ENCODE measurements at places on chromosomes 1 and 21.

DNA sequence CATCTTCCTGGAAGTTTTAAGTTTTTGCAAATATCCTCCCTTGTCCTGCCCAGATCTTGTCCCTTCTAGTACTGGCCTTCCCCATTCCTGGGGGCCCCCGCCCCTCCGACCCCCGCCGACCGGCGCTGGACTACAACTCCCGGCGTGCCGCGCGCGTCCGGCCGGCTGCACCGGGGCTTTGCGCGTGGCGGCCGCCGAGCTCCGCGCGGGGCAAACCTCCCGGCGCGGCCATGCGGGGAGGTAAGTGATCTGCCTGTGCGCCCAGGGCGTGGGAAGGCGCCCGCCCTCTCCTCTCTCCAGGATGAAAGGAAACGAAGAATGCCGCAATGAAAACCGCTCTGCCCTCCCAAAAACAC is 3.2 kb upstream of the SAMD13 start:
- peak; percentile 52 for DNase-seq

GRCh38 chr1:2908561-2908960 is 107.1 kb upstream of the TTC34 start:
- no peak for DNase-seq

DNA sequence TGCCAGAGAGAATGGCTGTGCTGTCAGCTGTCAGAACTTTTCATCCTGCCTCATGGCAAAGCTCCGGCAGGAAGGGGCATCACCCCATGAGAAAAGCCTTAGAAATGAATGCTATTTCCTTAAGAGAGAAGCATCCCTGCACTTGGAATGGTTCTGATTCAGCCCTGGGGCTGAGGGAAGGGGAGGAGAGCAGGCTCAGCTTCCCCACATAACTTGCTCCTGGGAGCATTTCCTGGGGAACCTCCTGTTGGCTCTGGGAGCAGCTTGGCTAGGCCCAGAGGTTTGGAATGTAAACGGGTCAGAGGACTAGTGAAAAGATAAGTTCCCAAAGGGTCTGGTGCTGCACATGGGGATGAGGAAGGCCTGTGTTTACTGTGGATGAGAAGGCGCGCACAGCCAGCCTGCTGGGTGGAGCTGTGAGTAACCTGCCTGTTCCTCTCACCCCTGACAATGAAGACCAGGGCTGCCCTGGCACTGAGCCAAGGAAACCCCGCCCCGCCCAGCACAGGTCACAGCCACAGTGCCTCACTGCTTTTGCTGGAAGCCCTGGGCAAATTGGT is 5.0 kb downstream of the PRELP start:
- no peak for DNase-seq

DNA sequence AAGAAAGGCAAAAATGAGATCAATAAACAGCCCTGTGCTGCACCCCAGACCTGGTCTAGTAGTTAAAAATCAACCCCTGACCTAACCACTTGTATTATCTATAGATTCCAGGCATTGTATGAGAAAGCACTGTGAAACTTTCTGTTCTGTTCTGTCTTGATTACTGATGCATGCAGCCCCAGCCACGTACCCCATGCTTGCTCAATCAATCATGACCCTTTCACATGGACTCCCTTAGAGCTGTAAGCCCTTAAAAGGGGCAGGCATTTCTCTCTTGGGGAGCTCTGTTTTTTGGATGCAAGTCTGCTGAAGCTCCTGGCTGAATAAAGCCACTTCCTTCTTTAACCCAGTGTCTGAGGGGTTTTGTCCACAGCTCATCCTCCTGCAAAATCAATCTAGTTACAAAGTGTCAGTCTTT is 24.2 kb upstream of the CD34 start:
- no peak for DNase-seq

DNA sequence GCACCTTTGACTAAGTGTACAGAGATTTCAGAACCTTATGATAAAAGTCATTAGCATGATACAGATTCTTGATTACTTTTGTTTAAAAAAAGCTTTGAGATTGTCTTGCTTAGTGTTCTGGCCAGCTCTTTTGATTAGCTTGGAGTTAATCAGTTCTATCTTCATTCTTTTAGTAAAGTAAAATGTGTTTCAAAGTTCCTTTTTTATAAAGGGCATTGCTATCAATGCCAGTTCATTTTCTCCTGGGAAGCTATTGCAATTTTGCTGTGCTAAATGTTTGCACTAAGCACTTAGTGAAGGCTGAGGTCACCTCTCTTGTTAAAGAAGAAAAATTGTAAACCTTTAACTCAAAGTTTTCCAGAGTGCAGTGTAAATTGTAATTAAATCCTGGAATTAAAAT is 946.7 kb upstream of the TMPRSS15 start:
- no peak for DNase-seq

DNA sequence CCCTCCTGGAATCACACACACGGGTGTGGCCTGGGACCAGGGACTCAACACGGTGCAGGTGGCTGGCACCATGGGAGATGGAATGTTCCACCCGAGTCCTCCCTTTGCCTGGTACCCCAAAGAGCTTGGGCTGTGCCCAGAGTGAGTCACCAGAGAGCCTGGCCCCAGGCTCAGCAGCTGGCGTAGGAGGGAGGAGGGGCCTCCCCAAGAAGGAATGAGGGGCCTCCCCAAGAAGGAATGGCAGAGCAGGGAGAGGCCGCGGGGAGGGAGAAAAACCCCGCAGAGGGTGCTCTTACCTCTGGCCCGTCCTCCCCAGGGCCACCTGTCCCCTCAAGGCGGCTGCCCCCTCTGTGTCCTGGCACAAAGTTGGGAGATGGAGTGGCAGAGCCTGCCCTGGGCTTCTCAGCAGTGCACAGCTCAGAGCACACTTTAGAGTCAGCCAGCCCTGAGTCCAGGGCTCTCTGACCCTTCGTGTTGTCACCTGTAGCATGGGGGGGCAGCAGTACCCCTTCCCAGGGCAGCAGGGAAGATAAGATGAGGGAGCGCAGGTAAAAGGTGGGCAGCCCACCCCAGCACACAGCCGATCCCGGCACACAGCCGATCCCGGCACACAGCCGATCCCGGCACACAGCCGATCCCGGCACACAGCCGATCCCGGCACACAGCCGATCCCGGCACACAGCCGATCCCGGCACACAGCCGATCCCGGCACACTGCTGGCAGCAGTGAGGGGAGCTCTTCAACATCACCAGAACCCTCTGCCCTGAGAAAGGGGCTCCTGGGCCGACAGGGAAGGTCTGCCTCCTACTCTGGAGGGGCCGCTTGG is 20.2 kb upstream of the KCNAB2 start:
- DNase-seq = no peak

DNA sequence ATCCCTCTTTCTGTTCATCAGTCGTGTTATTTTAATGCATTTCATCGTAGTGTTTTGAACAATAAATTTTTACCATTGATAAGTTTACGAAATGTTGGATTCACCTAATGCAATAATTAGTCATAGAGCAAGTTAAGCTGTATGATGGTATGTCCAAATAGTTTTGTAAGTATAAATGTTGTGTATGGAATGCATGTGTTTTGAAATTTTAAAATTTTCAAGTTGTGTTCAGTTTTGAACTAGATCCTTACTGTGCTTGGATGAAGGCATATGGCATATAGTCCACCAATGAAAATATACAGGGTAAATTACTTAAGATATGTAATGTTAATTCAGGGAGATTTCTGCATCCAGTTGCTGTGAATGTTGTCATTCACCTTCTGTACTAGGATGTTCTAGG is 2.3 kb downstream of the ZMYM4 start:
- DNase-seq = no peak

DNA sequence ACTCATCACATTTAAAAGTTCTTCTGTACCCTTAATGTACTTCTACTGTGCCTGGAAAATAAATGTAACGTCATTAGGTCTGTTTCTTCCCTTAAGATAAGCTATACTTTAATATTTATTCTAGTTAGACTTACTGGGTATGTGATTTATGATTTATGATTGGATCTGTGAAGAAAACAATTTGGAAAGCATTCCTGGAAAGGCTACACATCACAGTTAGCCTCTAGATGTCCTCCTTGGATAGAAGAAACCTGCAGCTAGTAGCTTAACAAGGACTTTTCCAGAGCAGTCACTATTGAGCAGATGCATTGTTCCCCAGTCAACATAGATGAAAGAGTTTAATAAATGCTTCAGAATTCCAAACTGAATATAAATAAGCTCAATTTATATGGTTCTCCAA is 22.2 kb upstream of the ABL2 start:
- DNase-seq = no peak

GRCh38 chr1:230430499-230430898 is 4.4 kb upstream of the PGBD5 start:
- no peak for DNase-seq

- no peak for DNase-seq
Observed at GRCh38 chr1:53207726-53208125, 11.1 kb downstream of the CPT2 start.

DNA sequence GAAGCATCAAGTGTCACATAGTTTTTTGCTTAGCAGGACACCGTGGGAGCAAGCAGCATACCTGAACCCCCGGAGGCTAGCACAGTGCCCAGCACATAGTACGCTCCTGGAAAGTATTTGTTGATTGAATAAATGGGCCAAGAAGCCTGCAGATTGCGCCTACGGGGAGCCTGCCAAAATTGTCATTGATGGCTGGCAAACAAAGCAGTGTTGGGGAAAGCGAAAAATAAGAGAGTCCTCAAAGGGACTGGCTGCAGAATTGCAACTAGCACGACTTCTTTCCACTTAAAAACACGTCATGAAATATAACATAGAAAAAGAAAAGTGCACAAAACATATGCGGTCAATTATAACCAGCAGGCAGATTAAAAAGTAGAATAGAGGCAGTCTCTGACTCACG is 125.2 kb upstream of the GALNT2 start:
- no peak for DNase-seq

DNA sequence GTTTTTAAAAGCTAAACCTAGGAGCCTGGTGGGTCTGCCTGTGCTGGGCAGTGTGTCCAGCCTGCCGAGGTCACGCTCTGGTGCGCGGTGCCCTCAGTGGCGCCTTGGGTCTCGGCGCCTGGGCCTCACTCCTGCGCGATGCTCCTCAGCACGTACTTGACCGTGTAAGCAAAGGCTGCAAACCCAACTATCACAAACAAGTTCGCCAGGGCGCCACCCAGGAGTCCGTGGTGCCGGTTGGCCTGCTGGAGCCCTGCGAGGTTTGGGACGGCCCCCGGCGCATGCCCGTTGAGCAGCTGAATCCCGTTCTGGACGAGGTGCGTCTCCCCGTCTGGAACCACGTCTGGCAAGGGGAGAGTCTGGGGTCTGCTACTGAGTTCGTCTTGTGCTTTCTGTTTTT is 8.6 kb upstream of the C1QTNF12 start:
- no peak for DNase-seq

DNA sequence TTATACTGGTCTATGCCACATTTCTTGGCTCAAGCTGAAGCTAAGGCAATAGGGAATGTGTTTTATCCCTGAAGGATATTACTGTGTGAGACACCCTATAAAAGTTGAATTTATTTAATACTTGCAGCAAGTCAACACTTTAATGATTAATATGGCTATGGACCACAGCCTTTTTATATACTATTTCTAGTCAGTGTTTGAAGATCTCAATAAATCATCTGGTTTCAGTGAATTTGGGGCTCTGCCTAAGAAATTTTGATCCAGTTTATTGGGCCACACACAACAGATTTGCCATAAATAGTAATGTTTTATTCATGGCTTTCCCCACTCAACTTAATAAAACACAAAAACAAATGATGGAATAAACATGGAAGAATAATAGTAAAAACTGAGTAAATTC is 698.3 kb downstream of the ADGRL2 start:
- DNase-seq = no peak

DNA sequence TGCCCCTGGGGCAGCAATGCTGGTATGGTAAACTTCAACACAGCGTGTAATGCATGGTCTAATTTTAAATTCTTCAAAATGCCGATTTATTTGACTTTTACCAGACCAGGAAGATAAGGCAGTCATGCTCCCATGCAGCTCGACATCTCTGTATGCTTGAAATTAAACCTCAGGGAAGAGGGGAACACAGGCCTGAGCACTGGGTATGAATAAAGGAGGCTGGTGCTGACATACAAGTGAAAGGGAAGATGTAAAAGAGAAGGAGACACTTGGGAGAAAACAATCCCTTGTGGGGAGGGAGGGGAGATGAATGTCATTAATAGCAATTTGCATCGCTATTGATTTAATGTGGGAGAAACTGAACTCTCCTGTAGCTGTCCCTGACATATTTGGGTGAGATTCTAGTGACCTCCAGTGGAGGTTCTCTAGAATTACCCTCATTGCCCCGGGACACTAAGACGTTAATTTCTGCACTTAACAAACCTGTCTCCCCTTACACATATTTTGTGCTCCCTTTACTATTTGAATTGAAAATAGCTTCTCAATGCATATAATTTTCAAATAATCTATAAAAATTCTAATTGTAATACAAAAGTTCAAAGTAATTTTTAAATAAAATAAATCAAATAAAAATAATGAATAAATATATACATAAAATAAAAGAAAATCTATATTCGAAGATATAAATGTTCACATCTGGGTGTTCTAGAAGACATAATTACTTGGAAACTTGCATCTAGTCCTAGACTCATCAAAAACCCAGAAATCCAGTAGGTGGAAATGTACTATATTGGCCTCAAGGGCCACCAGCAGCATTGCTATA is 283.1 kb downstream of the LMX1A start:
- DNase-seq = no peak

- no peak for DNase-seq
Observed at GRCh38 chr1:215243345-215244054, 161.0 kb downstream of the KCNK2 start.

DNA sequence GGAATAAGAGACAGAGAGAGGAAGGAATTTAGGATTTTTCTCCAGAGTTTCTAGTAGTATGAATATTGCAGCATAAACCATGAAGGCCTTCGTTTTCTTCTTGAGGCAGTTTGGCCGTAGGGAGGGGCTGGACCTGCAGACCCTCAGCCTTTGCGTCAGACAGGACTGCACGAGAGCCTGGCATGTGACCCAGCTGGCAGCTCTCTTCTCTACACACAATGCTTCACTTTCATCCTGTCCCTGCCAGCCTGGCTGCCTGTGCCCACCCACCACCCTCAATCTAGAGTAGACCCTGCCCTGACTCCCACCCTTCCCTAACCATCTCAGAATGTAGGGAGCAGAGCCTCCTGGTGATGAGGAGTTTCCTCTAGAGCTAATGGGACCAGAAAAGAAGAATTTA is 1.6 kb downstream of the CA14 start:
- no peak for DNase-seq

- no peak for DNase-seq
Observed at GRCh38 chr1:19942088-19942487, 18.7 kb upstream of the PLA2G2E start.

GRCh38 chr1:62228136-62228882 is 33.7 kb downstream of the L1TD1 start:
- no peak for DNase-seq

DNA sequence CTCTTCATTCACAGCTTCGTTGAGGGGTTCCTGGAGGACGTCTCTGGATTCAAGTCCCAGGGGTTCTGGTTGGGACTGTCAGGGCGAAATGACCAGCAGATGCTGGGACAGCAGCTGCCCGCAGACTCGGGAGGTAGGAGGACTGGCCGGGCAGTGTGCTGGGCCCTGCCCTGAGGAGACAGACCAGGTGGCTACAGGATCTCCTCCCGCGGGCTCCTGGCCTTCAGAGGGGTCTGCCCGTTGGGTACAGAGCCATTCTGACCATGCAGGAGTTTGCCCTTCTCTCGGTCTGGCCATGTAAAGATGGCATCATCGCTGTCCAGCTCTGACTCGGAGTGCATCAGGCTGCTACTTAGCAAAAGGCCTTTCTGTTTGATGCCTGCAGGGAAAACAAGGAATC is 122.5 kb downstream of the KIAA0319L start:
- DNase-seq = no peak
